ENCODE measurements at places on chromosomes 7 and 10. TPM values are rescaled to one million over a fixed set of nuclear protein-coding genes. Genes with fewer than 3 reads are reported as not detected.

The STEAP1 gene
- total RNA-seq: 7.4 TPM

The C7orf57 gene
- 0.19 TPM for total RNA-seq

The GCK gene
- total RNA-seq: 0.25 TPM

The SSC4D gene
- total RNA-seq: 0.44 TPM

The GBX1 gene
- not detected for total RNA-seq

The SPOCK2 gene
- 0.32 TPM for total RNA-seq

The ITGA8 gene
- 0.25 TPM for total RNA-seq

The OPALIN gene
- not detected for total RNA-seq

The SLC18A3 gene
- not detected for total RNA-seq

The POLR2J2 gene
- 0.97 TPM for total RNA-seq

The GPR37 gene
- total RNA-seq: 0.16 TPM

The NRCAM gene
- total RNA-seq: 7.0 TPM

The IKZF1 gene
- not detected for total RNA-seq

The CYP2C19 gene
- total RNA-seq: not detected

The HOXA4 gene
- 0.57 TPM for total RNA-seq

The TRIM50 gene
- total RNA-seq: not detected

The LRRD1 gene
- total RNA-seq: under 0.01 TPM

The SGCE gene
- total RNA-seq: 87.5 TPM

The CTAGE4 gene
- total RNA-seq: not detected

The TMEM196 gene
- not detected for total RNA-seq

The INSIG1 gene
- 31.3 TPM for total RNA-seq

The ODAD2 gene
- 1.0 TPM for total RNA-seq

The LRRC18 gene
- total RNA-seq: not detected

The TMEM106B gene
- total RNA-seq: 13.1 TPM

The PRTFDC1 gene
- total RNA-seq: 9.1 TPM

The HOXA13 gene
- not detected for total RNA-seq

The HELLS gene
- total RNA-seq: 51.0 TPM

The CHN2 gene
- total RNA-seq: 0.76 TPM
